ENCODE measurements at places on chromosomes 13 and 19.
A peak's percentile ranks its signal among the peaks of the same experiment; 100 is the strongest.

DNA sequence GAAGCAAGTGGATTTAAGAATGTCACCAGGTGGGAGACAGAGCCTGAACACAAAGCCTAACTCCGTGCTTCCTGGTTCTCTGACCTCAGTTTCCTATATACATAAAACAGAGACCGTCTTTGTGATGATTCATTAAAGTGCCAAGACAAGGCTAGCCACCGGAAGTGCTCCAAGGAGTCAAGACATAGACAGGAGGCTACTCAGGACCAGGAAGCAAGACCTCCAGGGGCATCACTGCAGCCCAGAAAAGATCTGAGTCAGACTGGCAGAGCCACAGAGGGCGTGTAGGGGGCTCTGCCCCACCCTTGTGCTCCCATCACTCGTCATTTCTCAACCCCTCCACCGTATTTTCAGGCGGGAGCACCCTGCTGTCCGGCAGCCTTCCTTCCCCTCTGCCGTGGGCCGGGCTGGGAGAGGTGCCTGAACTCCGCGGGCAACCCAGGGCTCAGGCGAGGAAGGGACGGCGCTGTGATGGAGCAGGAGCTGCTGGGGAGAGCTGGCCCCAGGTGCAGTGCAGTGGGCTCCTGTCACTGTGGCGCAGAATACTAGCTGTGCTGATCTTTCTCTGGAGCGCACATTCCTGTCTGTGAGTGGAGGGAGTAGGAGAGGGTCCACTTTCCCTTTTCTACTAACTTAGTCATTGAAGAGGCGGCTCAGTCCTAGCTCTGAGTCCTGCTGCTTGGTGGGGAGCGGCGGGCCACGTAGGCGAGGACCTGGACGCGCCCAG lies 134.7 kb upstream of the GPR12 start:
- peak; percentile 8 for DNase-seq

GRCh38 chr13:40236566-40237168 lies 429.8 kb downstream of the FOXO1 start:
- DNase-seq: no peak

DNA sequence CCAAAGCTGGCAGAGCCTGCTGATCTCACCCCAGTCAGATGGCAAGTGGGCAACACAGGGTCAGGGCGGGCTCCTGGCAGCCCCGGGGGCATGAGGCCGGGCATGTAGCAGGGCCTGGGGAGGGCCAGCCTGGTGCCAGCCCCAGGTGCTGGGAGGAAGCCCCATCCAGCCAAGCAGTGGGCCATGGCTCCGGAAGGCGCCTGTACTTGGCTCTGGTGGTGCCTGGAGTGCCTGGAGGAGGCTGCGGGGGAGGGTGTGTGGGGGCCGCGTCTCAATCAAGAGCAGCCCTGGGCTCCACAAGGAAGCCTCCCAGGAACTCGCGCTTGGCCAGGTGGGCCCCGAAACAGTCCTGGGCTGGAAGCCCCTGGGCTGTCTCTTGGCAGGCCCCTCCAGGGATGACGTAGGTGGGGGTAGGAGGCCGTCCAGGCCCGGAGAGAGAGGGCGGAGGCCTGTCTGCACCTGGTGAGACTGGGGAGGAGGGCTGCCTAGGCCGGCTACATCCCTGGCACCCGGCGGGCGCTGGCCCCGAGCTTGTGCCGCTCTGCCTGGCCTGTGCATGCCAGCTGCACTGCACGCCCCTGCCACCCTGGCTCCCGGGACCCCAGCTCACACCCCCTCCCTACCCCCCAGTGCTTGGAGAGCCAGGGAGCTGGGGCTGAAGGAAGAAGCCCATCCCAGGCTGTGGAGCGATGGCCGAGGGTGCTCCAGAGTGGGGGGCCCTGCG lies 45.9 kb downstream of the COMP start:
- no peak for DNase-seq

DNA sequence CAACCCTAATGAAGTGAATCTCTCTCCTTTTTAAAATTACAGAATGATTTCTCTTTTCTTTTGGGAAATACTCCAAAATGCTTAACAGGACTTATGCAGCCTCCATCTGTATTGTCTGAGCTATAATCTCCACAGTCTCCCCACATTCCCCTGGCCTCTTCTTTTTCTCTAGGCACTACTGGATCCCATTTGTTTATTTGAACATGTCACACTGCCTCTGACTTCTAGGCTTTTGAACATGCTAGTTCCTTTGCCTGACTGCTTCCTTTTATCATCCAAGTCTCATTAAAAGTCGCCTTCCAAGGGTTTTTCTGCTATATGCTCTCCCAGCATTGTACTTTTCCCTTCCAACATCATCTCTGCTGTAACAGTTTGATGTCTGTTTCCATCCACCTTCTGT lies 548.7 kb downstream of the PCDH9 start:
- no peak for DNase-seq

GRCh38 chr13:26677156-26677555 lies 83.4 kb downstream of the GPR12 start:
- DNase-seq: no peak

DNA sequence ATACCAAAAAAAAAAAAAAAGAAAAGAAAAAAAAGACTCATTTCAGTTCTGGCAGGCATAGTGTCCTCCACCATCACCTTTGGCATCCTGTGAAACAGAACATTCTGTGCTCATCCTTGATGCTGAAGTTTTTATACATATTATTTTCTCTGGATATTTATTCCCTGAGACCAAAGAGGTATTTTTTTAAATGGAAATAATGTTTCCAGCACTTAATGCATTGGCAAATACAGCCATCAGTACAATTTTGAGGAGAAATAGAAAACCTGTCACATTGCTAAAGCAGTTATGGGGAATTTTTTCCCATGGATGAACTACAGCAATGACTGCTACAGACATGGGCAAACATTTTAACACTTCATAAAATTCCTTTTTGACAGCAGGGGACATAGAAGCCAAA lies 312.4 kb downstream of the DNAJC15 start:
- DNase-seq: no peak

DNA sequence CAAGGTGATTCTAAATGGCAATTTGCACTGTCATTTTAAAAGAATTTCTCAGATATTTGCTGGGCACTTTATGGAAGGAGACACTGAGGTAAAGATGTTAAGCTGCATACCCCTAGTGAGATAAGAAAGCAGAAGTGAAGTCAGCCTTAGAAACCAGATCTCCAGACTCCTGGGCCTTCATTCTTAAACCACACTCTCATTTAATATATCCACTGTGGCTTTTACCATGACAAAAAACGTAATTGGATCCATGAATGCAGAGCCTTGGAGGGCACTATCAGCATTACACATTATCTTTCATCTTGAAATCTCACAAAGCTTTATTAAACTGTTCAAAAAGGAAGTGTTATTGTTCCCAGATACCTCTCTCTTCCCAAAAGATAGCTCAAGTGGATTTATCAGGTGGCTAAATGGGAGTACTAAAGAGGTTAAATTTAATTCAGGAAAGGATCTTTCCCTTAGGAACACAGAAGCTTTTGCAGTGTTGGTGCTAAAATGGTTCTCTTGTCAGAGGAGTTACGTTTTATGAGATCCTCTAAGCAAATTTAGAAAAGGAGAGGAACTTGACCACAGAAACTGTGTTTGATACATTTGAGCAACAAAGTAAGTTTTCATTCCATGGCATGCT lies 1060.4 kb downstream of the EFNB2 start:
- no peak for DNase-seq

DNA sequence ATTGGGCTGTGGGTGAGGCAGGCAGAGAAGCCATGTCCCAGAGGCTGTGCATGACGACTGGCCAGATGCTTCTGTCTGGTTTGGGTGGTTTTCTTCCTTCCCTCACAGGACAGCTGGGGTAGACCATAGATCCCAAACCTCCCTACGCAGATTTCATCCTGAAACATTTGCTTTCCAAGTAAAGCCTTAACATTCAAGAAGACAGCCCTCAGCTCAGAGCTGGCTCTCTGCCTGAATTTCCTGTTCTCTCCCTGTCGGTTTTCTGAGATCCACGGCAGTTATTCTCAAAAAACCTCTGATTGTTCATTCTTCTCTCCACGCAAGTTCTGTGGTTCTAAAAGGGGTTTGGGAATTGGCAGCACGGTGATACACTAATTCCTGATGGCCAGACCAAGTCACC lies 25.3 kb downstream of the UQCRFS1 start:
- no peak for DNase-seq

DNA sequence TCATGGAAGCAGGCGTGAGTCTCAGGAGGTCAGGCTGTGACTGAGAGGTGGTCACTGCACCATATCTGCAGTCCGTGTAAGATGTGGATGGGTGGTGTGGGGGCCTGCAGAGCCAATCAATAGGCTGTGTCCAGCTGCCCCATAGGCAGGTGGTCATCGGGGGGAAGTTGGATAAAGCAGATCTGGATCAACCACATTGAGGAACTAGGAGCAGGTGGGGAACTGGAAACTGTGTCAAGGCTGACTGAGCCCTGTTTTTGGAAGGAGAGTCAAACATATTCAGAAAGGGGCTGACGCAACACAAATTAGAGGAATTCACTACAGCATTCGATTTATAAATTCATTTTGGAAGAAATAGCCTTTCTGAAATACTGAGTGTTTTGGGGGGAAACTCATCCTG lies 15.0 kb downstream of the CLEC4M start:
- no peak for DNase-seq

DNA sequence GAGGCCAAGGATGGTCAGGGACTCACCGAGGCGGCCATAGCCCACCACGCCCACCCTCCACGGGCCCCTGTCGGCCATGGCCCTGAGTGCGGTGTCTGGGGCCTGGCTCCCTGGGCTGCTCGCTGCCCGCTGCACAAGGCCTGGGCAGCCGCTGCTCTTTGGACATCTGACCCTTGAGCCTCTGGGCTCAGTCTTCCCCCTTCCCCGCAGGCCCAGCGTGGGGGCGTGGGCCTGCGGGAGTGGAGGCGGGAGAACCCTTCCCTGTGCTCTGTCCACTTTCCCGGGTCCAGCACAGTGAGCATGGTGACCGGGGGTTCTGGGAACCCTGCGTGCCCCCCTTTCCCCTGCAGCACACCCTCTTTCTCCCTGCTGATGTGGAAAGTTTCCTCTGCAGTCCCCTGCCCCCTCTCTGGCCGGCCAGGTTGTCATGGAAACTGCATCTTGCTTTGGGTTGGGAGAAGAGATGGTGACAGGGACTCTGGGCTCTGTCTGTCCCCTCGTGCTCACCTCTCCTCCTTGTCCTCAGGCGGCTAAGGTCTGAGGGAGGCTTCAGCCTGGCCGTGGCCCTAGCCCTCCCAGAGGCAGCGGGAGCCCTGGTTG lies at the start of gene ASPDH:
Gene ASPDH (minus strand): TSS at position 168 of the 600 bp plus-strand sequence. CDS start 90 bp downstream, at position 78.
- DNase-seq: no peak

DNA sequence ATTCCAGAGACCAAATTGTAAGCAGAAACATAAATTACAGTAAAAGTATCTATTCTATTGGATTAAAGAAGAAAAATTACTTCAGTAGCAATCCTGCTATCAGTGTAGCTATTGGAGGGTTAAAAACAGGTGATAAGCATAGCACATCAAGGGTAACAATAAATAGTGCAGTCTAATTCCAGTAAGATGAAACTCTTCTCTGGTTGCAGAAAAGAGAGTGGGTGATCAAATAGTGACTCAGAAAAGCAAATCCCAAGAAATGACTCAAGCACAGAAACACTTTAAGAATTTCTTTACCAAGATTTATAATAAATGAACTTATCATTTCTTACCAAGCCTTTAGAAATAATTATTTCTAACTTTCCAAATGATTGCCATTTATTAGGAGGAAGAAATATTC lies 135.7 kb downstream of the LMO7 start:
- no peak for DNase-seq

DNA sequence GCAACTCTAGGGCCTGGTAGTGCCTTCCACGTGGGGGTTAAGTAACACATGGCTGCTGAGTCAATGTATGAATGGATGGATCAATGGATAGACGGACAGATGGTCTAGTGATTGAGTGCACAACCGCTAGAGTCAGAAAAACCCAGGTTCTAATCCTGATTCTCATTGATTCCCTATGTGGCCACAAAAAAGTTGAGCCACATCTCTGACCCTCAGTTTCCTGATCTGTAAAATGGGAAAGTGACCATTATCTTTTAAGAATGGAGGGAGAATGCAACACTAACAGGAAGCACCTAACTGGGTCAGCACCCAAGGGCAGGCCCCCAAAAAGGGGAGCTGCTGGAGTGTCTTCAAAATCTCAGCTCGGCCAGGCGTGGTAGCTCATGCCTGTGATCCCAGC lies 2.6 kb downstream of the SMIM7 start:
- DNase-seq: no peak

DNA sequence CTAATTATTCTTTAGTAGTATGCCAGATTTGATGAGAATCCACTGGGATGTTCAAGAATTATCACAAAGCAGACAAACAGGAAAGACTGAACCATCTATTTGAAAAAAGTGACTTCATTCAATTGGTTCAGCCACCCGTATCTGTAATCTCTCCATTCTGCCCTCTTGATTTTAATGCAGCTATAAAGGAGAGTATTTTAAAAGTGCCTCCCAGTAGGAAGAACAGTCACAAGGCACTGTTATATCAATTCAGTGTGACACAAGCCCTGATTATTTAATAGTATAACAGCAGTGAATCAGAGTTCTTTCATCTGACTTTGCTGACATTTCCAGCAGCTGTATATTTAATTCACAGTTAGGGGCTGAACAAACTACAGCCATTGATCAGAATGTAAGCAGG lies 77.3 kb upstream of the SLAIN1 start:
- no peak for DNase-seq

- peak; percentile 65 for DNase-seq
These were observed 4.3 kb upstream of the NAXD start for GRCh38 chr13:110610955-110611595.

DNA sequence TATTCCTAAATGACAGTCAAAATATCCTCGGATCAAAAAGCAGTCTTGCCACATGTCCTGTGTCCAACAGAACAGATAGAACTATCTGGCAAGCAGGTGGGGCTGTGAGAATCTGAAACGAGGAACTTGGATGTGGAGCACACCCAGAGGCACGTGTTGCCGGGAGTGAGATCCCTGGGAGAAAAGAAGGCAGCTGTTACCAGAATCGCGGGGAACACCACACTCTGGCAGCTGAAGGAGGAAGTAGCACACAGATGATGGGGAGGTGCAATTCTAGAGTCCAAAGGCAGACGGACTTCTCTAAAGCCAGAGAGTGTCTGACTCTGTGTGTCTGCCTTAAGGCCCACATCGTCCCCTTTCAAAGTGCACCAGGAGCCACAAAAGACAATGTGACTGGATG lies 22.3 kb downstream of the SLC7A1 start:
- no peak for DNase-seq

All from activated CD4-positive, alpha-beta T cell treated with anti-CD3 and anti-CD28 coated beads, Interleukin-2, Interleukin-4, amounts not matched to agents 100 ng/mL and 50 ng/mL, durations not matched to agents 16 hours and 8 hours (primary cell).